ENCODE measurements at places on chromosomes 6 and 20.

DNA sequence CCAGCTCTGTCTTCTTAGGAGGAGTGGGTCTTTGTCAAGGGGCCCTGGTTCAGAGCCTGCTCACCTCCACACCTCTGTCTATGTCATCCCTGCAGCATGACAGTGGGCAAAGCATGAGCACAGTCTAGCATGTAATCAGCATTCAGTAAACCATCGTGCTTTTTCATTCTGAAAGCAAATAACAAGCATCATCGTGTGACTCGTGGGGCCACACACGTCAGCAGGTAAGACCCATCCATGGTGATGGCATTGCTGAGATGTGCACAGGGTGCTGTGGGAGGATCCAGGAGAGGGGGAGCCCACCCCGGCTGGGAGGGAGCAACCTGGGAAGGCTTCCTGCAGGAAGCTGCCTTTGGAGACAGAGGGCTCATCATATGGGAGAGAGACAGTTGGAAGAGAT lies 106.7 kb downstream of the TMEM242 start:
- no peak for DNase-seq

DNA sequence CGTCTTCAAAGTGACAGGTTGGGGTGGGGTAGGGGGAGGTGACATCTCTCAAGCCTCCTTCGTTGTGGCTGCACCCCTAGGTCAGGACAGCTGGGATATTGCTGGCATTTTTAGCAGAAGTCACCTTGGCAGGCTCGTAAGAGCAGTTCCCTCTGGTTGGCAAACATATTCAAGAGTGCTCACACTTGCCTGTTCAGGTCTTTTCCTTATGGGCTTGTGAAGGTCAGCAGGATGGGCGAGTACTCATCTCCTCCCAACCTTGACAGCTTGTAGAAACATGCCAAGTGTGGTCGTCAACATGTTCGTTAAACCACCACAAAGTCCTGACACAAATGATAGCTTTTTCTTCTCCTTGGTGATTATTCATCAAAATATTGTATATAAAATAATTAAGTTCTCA lies 113.6 kb downstream of the HDGFL1 start:
- DNase-seq, result no peak

- DNase-seq, result no peak
These were observed 153.0 kb downstream of the NKAIN2 start for GRCh38 chr6:123956492-123957139.

GRCh38 chr6:116468293-116468692 lies 7.1 kb downstream of the CALHM6 start:
- no peak for DNase-seq

DNA sequence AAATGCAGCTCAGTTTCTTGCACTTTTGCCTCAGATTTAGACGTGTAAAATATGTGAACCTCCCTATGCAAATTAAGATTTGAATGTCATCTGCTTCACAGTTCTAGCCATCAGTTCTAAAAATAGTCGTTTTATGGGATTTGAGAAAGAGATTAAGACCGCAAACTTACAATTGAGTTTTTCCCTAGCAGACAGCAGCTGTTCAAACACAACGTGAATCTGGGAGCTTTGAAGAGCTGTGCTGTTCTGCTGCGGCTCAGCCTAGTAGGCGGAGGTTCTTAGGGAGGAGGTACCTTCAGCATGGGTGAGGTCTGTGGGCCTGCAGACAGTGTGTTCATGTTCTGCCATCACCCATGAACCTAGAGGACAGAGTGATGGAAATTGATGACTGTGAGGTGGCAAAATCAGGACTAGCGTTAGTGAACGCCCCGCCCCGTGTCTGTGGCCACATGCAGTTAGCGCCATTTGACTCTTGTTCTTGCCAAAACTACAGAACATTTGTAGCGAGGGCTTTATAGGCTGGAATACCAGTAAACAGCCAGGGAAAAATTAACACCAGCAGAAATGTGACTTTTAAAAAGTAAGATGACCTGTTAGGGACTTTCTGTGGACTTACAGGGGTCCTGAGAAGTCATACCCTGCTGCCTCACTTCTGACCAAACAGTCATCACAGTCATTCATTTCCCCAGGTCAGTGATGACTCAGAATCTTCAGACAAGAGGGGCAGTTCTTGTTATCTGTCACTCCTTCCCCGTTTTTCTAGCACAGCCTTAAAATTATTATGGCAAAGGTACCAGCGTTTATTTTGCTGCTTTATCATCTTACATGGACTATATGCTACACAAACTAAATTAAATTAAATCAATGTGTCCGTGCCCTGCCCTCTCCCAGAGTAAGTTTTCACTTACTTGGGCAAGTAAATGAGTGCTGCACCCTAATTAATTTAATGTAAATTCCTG lies 84.3 kb upstream of the TMEM181 start:
- DNase-seq, result no peak

DNA sequence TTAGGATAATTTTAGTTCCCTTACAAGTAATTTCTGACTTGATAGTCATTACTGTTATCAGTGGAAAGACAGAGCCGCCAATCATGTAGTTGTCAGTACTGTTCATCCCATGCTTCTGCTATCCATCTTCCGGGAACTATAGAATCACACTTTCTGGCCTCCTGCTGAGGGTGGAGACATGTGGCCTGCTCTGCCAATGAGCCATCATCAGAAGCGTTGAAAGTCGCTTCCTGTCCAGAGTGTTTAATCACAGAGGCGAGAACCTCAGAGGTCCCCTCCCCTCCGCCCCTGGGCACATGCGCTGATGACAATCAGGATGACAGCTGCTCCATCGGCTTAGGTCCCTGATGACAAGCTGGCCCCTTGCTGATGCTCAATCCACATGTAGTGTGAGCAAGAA lies 3.0 kb downstream of the DDO start:
- no peak for DNase-seq

- DNase-seq, result peak; percentile 81
These were observed 121.5 kb upstream of the NEDD9 start for GRCh38 chr6:11353921-11354389.

GRCh38 chr6:28235912-28236452 lies 10.9 kb downstream of the ZSCAN9 start:
- DNase-seq, result no peak

GRCh38 chr20:58742668-58743566 lies 50.3 kb downstream of the NPEPL1 start:
- DNase-seq, result no peak

GRCh38 chr20:19212469-19212815 lies at the start of gene SLC24A3:
Gene SLC24A3 (plus strand): TSS chr20:19212642.
- DNase-seq, result no peak

- no peak for DNase-seq
These were observed 319.7 kb upstream of the MAN1A1 start for GRCh38 chr6:119669221-119669620.

All from stimulated activated CD8-positive, alpha-beta memory T cell treated with anti-CD3 and anti-CD28 coated beads, Interleukin-4, amount 100 ng/mL, for 48 hours (primary cell).